ENCODE measurements at places on chromosomes 1 and 21. TPM values are rescaled to one million over a fixed set of nuclear protein-coding genes. Genes with fewer than 3 reads are reported as not detected.

Gene STMN1
- 45.2 TPM for total RNA-seq

Gene RAB25
- total RNA-seq, result not detected

Gene HHAT
- total RNA-seq, result 1.9 TPM

Gene TESK2
- total RNA-seq, result 1.3 TPM

Gene LCE2B
- total RNA-seq, result not detected

Gene TRAPPC3
- 112 TPM for total RNA-seq

Gene CFHR4
- total RNA-seq, result not detected

DNA sequence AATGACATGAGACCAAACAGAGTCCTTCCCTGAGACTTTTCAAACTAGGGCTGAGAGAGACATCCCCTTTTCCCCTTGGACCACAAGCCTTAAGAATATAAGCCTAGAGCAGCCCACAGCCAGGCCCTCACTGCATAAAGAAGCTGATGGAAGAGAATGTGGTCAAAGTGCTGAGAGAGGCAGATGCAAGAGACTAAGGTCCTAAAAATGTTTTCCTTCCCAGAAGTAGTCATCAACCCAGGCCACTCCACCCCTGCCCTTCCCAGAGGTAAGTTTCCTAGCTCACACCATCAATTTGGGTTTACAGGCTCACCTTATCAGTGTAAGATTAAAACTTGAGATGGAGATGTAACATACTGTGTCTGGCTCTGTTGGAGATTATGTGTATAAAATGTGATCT is 58.2 kb downstream of the BCAR3 start:
- DNase-seq, result peak; percentile 67

DNA sequence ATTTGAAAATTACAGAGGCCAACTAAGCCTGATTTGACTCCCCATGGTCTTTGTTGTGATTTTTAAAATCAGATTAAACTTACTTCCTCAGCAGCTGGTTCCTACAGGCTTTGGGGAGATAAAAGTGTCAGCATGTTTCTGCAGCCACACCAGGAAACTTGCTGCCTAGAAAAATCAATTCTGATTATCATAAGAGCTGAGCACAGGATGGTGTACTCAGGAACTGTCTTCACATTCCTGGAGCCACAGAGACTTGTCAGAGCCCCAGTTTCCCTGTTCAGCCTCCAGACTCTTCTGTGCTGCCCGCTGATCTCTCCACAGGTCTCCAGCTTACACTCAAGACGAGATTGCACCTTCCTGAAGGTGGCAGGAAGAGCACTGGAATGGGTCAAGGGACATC is 23.9 kb downstream of the RAB3B start:
- no peak for DNase-seq

DNA sequence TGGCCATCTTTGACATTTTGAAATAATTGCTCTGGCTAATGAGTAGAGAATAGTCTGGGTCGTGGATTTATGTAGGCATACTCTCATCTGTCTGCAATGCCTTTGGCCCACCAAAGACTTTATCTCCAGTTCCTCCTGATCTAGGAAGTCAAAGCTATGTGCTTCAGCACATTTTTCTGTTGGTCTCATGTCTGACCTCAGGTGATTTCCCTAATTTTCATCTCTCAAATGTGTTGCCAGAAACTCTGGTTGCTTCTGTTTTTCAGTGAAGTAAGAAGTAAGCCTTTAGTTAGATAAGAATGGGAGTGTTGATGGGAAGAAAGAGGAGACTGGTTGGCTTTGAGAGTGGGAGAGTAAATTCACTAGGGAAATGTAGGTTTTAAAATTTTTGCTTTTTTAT is 66.4 kb downstream of the GPR88 start:
- no peak for DNase-seq

DNA sequence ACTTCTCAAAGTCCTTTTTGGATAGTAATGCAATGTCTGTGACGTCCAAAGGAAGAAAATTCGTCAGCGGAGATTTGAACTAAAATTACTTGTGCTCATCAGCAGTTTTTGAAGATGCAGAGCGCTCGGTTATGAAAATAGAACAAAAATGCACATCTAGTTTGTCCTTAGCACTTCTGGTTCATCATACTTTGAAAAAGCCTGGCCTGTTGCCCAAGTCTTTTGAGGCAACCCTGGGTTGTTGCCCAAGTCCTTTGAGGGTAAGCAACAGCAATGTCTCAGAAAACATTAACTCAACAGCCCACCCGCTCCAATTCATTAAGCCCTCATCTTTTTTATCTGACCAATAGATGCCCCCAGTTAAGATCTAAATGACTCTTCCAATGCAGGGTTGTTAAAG is 91.9 kb downstream of the HUNK start:
- DNase-seq, result peak; percentile 6

- peak; percentile 75 for DNase-seq
Measured at GRCh38 chr1:160085686-160086455, 4.5 kb downstream of the KCNJ9 start.

DNA sequence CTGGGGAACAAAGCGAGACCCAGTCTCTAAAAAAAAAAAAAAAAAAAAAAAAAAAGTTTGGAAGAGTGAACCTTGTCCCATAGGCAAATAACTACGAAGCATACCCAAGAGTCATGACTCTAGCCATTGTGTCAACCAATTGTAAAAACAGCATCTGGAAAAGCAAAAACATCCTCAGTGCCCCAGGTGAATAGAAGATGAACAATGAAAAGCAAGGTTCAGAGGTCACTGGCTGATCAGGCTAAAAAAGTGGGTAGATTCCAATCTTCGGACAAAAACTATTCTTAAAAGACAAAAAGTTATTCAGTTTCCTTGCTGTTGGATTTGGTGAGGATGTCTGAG is 11.1 kb upstream of the IRF2BP2 start:
- no peak for DNase-seq

DNA sequence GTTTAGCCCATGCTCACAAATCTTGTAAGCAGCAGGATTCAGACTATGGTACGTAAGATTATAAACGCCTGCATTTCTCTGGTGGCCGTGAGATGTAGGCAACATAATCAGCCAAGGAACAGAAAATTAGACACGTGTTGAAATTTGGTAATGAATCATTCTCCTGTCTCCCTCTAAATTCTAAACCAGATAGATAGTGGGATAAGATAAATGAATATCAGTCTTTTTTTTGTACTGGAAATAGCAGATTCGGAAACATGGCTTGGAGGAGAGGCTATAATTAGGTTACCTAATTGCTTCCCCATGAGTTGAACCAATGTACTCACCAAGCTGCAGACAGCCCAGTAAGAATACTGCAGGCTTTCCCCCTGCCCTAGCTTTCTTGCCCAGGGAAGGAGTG is 172.3 kb downstream of the TGFB2 start:
- DNase-seq, result no peak

DNA sequence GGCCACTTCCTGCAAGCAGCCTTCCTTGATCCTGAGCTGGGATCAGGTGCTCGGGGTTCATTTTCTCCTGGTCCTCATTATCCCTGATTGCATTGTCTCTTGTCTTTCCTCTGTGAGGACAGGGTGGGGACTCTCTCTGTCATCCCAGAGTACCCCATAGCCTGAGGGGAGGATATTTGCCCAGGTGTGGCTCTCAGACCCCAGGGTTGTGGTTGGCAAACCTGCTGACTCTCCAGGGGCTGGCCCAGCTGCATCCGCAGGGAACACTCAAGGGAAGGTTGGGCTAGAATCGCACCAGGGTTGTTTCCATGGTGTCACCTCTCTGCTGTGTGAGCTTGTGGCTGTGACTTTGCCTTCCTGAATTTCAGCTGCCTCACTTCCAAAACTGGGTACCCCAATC is 276.8 kb upstream of the C1orf174 start:
- no peak for DNase-seq

GRCh38 chr1:186626356-186626932 is 53.8 kb downstream of the PTGS2 start:
- peak; percentile 4 for DNase-seq

- DNase-seq, result peak; percentile 16
Measured at GRCh38 chr1:35642471-35642955, 1.2 kb upstream of the PSMB2 start.

- no peak for DNase-seq
Measured at GRCh38 chr1:169525391-169525790, 39.6 kb upstream of the SLC19A2 start.

GRCh38 chr1:160307118-160307791 is 22.3 kb upstream of the PEX19 start:
- DNase-seq, result no peak

- peak; percentile 41 for DNase-seq
Measured at GRCh38 chr1:40929155-40929554, 50.3 kb upstream of the CTPS1 start.

GRCh38 chr1:219465212-219466093 is 147.5 kb downstream of the ZC3H11B start:
- peak; percentile 90 for DNase-seq

DNA sequence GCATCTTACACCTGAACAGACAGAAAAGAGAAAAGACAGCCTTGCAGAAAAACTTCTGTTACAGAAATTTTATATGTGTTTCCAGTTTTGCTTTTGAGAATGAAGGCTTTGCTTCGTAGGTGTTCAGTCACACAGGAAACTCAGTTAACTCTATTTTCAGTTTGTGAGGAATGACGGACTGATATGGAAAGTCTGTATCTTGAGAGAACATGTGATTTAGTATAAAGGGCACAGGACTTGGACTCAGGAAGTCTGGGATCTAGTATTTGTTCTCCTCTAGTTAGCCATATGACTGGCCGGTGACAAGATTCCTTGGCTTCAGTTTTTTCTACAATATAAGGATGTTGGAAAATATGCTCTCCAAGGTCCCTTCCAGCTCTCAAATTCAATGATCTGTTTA is 149.1 kb downstream of the OLFM3 start:
- DNase-seq, result no peak

DNA sequence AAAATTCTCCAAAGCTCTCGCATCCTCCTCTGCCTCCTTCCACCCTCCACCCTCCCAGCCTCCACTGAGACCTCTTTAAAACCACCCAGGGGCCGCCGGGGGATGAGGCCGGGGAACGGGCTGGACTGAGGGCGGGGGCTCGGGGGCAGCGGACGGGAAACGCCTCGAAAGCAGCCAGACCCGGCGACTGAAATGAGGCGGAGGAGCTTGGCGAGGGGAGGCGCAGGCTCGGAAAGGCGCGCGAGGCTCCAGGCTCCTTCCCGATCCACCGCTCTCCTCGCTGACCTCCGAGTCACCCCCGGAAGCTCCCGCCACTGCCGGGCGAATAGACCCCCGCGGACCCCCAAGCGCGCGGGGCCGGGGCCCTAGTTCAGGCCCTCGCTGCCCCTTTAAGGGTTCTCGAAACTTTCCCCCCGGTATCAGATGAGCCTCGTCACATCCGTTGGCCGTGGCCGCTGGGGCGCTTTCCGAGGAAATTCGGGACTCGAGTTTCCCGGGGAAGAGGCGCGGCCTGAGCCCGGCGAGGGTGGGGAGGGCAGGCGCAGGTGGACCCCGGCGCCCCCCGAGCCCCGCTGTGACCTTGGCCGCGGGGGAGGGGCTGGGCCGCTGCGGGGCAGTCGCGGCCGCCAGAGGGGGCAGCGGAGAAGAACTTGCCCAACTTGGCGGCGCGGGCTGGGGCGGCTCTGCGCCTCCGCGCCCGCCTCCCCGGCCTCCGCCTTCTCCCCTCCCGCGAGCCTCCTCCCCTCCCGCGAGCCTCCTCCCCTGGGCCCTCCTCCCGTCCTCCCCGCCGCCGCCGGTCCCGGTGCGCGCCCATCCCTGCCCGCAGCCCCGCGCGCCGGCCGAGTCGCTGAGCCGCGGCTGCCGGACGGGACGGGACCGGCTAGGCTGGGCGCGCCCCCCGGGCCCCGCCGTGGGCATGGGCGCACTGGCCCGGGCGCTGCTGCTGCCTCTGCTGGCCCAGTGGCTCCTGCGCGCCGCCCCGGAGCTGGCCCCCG is at the start of gene BACE2:
Gene BACE2, plus strand, starts transcription at position 813 of the 995 bp plus-strand sequence. Its CDS starts 104 bp downstream, at position 917.
- peak; percentile 93 for DNase-seq

DNA sequence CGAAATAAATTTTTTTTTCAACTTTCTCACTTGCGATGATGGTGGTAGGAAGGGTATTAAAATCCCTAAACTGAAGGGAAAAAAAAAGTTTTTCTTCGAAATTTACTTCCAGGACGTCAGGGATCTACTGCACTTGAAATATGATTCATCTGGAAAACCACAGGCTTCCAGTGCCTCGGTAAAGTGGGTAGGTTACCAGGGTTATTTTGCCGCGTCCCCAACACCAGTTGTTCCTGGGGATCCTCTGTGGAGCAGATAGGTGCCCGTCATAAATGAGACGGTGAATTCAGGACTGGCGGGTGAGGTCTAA is 773 bp downstream of the RABIF start:
- DNase-seq, result peak; percentile 64

- DNase-seq, result no peak
Measured at GRCh38 chr1:25760122-25760719, 39.8 kb upstream of the SELENON start.

DNA sequence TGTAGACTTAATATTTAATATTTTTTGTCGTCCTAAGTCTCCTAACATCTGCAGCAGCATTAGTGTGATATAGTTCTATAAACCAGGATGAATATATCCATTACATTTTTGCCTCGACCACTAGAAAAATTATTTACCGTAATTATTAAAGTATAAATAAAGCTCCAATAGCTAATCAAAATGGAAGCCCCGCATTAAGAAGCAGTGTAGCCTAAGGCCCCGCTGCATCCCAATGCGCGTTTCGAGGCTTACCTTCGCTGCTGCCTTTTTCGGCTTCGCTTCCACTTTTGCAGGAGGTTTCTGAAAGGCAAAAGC is 891 bp downstream of the HMGN1 start:
- no peak for DNase-seq

DNA sequence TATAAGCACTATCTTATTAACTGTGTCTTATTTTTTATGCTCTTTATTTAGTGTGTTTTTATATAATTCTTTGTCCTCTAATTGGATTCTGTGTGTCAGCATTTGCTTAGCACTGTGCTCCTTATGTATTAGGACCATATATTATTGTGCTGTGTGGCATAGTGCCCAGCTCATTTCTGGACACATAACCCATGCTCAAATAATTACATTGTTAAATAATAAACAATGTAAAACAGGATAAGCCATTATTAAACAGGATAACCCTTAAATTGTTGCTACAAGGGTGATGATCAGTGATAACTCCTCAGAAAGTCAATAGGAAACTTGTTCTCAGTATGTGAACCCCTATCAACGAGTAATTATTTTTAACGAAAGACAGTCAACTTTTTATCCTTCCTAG is 150.4 kb downstream of the ADGRL4 start:
- DNase-seq, result no peak

- no peak for DNase-seq
Measured at GRCh38 chr21:25885405-25885804, 150.6 kb downstream of the GABPA start.

DNA sequence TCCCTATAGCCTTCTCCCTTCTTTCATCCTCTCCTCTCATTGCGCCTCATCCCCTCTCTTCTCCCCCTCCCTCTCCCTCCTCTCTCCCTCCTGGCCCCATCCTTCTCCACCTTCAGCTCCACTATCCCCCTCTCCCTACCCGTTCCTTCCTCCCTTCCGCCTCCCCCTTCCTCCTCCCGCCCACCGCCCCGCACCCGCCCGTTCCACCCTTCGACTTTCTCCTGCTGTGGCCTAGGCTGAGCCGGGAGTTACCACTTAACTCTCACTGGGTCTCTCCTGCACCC is 1.6 kb downstream of the NPR1 start:
- DNase-seq, result no peak

DNA sequence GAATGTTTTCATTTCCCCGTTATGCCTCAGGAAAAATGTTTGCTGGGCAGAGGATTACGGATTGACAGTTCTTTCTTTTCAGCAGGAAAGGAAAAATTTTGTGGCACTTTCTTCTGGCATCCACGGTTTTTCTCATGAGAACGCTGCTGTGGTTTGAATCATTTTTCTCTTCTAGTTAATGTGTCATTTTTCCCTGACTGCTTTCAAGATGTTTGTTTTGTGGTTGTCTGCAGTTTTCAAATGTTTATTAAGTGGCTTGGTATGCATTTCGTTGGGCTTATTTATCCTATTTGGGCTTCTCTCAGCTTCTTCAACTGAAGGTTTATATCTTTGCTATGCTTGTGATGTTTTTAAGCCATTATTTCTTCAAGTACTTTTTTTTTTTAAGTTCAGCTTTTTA is 359.0 kb downstream of the RGS7 start:
- DNase-seq, result peak; percentile 42
